Neuronal stem cell (in vitro differentiated cells): ENCODE measurements at places on chromosomes 13 and 19.

DNA sequence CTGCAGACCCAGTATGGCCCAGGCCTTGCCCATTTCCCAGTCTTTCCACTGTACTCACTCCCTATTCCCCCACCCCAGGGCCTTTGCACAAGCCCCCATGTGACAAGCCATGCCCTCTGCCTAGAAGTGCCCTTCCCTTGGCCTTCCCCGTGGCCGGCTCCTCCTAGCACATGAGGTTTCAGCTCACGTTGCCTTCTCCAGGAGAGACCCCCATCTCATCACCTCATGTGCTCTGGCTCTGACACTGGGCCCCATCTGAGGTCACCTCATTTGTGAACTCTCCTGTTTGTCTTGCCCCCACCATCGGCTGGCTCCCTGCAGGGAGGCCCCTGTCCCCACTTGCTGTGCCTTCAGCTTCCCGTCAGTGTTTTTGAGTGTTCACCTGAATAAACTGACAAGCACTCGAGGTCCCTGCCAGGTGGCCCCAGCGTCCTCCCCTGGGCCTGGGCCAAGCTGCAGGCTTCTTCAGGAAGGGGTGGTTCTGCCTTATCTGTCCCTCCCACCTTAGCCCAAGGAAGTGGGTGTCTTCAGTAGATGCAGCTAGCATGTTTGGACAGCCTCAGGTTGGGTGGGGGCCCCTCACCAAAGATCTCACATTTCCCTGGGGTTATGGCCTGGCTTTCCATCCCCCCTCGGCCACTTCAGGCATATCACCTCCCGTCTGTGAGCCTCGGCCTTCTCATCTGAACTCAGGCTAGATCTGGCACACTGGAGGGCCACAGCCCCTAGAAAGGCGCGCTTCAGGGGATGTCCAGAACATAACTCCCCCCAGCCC lies 3.8 kb upstream of the SLC25A42 start:
- no peak overlapping the region for H3K27ac ChIP-seq

DNA sequence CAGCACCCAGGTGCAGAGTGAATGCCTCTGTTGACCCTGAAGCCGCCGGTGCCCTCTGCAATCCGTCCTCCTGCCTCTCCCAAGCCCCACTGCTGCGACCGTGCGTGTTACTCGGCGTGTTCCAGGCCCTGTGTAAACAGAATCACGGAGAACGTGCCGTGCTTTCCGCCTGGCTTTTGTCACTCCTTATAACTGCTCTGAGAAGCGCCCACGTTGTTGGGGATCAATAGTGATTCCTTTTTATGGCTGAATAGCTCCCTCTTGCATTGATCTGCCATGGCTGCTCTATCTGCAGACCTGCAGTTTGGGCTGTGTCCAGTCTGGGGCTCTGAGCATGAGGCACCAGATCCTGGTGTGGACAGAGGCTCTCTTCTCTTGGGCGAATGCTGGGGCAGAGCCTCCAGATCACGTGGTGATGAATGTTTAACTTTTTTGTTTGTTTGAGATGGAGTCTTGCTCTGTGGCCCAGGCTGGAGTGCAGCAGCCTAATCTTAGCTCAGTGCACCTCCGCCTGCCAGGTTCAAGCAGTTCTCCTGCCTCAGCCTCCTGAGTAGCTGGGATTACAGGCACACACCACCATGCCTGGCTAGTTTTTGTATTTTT lies 15.8 kb downstream of the ADPRHL1 start:
- DNase-seq, result no peak
- H3K4me1 ChIP-seq, result no peaks in the 10 kb centered on the region
- no peak overlapping the region for H3K27ac ChIP-seq
- no peaks in the 10 kb centered on the region for H3K27me3 ChIP-seq

DNA sequence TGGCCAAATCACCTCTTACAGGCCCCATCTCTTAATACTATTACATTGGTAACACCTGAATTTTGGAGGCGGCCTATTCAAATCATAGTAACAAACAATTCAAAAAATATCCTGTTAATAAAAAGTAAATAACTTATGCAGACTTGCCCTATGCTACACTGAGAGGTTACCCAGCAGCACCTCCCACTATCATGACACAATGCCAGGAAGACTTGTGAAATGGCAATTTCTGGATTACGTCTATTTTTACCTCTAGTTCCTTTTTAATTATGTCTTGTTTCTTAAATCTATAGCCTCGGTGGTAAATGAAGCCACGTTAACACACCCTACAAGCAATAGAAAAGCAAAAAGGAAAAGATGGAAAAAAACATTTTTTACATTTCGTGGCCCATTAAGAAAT lies 6.2 kb upstream of the DZIP1 start:
- H3K27ac ChIP-seq, result no peak overlapping the region
- peaks cover 6% of the 10 kb centered on the region for H3K27me3 ChIP-seq
- H3K4me1 ChIP-seq, result no peaks in the 10 kb centered on the region
- no peaks in the 10 kb centered on the region for H3K36me3 ChIP-seq
- DNase-seq, result no peak
- H3K4me3 ChIP-seq, result no peak overlapping the region

- H3K4me3 ChIP-seq, result no peak overlapping the region
- no peaks in the 10 kb centered on the region for H3K27me3 ChIP-seq
- no peak for DNase-seq
- H3K36me3 ChIP-seq, result no peaks in the 10 kb centered on the region
- H3K27ac ChIP-seq, result no peak overlapping the region
Measured at GRCh38 chr13:74182491-74182890, 48.3 kb upstream of the KLF12 start.

DNA sequence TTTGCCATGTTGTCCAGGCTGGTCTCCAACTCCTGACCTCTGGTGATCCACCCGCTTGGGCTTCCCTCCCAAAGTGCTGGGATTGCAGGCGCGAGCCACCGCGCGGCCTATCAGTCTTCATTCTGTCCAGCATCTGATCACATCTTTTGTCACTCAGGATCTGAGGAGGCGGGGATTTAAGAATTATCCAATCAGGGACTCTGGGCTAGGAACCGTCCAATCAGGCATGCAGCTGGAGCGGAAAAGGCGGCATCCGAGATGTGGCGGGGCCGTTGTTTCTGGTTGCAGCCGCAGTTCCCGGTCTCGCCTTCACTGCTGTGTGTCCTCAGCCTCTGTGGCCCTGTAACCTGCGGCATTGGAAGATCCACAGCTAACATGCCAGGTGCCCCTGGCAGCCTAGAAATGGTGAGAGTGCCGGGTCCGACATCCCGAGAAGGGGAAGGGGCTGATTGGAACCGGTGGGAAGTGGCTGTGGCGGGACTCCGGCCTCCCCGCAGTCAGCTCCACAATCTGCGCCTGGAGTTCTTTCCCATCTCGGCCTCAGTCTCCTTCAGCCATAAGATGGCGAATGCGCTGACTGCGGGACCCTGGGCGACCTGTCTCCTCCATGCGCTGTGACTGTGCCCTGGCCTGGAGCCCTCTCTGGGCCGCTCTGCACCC lies at the start of gene ZNF729:
Gene ZNF729 (plus strand): TSS at position 291 of the 660 bp plus-strand sequence. CDS start 85 bp downstream, at position 376.
- H3K27me3 ChIP-seq, result no peaks in the 10 kb centered on the region
- no peaks in the 10 kb centered on the region for H3K4me1 ChIP-seq
- no peak within 1 kb of the TSS for H3K27ac ChIP-seq
- no peak within 1 kb of the TSS for H3K4me3 ChIP-seq
- no peak for DNase-seq
- no peaks in the 10 kb centered on the region for H3K36me3 ChIP-seq

DNA sequence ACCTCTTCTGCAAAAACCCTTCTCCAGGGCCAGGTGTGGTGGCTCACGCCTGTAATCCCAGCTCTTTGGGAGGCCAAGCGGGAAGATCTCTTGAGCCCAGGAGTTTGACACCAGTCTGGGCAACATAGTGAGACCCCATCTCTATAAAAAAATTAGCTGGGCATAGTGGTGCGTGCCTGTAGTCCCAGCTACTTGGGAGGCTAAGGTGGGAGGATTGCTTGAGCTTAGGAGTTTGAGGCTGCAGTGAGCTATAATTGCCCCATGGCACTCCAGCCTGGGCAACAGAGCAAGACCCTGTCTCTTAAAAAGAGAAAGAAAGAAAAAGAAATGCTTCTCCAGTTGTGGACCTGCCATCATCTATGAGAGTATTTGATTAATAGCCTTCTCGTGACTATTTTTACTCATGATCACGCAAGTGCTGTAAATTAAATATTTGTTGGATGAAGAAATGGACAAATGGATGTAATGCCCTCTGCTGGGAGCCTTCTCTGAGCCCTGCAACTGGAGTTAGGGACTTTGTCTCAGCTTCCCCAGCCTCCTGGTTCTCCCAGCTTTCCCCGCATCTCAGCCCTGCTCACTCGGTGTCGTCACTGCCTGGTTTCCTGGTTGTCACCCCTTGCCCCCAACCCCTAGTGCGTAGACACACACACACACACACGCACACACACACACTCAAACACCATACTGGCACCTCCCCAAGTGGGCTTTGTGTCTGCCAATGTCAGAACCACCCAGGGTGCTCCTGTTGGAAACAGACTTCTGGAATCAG lies 12.2 kb downstream of the WIZ start:
- no peaks in the 10 kb centered on the region for H3K27me3 ChIP-seq
- H3K4me1 ChIP-seq, result no peaks in the 10 kb centered on the region
- DNase-seq, result no peak
- H3K36me3 ChIP-seq, result no peaks in the 10 kb centered on the region
- H3K4me3 ChIP-seq, result no peak overlapping the region
